ENCODE measurements at places on chromosomes 12 and 14. TPM values are rescaled to one million over a fixed set of nuclear protein-coding genes. Genes with fewer than 3 reads are reported as not detected.

DNA sequence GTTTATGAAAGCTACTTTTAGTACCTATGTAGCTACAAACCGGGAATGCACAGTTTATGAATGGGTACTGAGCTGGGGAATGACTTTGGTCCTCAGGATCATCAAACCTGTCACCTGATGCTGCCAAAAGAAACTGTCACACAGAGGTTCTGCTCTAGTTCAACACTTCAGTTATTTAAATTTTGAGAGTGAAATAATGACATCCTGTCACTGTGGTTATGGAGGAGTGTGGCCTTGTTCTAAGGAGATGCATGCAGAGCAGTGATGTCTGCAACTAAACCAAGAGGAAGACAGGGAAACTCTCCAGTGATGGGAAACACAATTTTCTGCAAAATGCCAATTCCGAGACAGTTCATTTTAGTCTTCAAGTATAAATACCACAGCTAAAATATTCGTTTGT, 4.8 kb upstream of the AEBP2 start:
- no peak for DNase-seq

GRCh38 chr12:42278128-42278510, 40.1 kb upstream of the YAF2 start:
- no peak for DNase-seq

DNA sequence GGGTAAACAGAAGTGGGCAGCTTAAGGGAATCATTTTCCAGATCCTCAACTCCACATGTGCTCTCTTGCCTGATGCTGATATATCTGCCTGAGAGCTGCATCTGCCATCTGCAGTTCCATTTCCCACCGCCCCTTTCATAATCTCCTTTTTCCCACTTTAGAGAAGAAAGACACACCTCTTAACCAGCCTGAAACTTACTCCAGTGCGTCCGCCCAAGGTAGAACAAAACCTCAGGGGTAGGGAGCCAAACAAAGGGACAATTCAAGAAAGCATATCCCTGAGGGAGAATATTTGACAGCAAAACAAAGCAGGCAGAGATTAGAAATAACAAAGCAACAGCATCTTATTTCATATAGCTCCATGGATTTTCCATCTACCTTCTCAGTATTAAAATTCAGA, 4.3 kb downstream of the MDM1 start:
- DNase-seq: no peak

GRCh38 chr12:56336361-56337167, 2.1 kb upstream of the IL23A start:
- DNase-seq: no peak

DNA sequence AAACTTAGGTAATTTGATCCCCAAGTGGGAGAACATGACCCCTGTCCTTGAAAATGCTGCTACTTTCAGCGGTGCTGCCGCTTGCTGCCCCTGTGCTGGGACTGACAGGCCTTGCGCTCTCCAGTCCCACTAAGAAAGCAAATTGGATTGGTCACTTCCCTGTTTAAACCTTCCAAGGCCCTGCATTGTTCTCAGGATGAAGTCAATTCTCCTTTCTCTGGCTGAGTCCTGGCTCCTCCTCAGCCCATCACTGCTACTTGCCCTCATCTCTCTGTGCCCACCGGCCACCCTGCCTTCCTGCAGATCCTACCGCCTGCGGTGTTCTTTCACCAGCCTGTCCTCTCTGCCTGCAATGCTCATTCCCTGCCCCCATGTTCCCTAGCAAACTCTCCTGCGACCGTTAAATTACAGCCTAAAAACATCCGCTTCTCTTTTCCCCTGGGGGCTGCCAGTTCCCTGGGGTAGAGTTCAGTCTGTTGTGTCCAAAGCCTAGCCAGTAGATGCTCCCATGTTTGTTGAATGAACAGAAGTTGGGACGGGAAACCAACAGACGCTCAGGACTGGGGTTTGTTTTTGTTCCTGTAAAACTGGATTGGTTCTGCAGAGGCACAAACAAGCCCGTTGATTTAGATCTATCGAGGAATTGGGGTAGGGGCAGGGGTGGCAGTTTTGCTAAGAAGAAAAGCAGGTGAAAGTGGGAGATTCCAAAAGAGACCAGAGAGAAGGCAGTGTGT, 127.3 kb upstream of the HIF1A start:
- no peak for DNase-seq

- no peak for DNase-seq
Measured at GRCh38 chr12:53712059-53712643, 15.1 kb downstream of the CALCOCO1 start.

DNA sequence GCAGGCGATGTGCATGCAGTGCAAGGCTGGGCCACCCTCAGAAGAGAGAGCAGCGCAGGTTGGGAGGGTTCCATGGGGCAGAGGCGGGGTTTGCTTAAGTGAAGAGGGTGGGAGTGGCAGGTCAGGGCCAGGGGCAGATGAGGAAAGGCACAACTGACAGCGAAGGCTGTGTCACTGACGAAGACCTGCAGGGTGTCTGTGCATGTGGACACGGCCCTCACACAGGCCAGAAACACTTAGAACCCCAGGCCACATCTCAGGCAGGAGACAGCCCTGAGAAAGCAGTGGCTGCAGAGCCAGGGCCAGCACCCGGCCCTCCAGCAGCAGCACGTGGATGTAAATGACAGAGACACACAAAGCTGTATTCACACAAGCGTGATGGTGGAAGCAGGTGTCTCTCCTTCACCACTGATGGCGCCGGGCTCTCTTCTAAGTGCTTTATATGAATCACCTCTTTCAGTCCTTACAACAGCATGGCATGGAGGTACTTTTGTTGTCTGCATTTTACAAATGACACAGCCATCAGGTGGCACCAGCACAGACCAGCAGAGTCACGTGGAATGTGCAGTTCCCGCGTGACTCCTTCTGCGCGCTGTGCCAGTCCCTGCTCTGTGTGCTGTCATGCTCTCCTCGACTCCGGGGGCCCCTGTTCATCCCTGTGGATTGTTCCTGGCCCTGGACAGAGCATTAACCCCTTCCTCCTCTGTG, 54.6 kb downstream of the TSPAN11 start:
- DNase-seq: no peak

- DNase-seq: no peak
Measured at GRCh38 chr12:21763531-21763930, 11.0 kb downstream of the KCNJ8 start.

GRCh38 chr12:57040211-57040610, 9.7 kb downstream of the MYO1A start:
- DNase-seq: no peak

DNA sequence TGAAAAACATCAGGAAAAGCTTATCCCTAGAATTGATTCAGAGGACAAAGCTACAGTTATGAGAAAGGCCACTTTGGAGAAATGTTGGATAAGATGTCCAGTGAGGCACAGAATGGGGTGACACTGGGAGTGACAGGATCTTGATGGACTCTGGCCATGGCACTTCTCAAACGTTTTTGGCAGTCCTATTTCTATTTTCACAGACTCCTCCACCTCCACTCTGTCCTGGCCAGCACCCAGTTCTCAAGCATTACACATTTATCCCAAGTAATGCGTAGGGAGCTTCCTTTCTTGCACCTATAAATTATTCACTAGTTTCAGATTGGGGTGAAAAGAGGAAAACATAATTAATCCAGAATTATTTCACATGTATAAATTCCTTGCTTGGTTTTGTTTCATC, 727.3 kb downstream of the NRXN3 start:
- DNase-seq: no peak

The NEUROD4 gene
- total RNA-seq: not detected

The SLC5A8 gene
- not detected for total RNA-seq
